CD4-positive, alpha-beta T cell treated with Interleukin-17A for 1 hour (primary cell): ENCODE measurements at places on chromosomes 6 and 20.
A peak's percentile ranks its signal among the peaks of the same experiment; 100 is the strongest.

DNA sequence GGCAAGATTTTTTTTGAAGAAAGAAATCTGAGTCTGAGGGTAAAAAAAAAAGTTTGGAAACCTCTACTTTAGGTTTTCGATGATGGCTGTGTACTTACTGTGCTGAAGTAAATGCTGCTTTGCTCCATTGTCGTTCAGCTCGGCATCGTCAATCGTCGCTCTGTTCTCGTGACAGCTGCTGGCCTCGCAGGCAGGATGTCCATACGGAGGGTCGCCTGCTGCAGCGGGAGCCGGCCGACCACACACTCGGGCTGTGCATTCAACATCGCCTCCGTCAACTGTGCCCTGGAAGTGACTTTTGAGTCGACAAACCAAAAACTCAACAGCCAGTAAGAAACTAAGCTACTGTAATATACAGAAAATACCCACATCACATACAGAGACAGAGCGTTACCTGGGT is 53.1 kb upstream of the SMOC2 start:
- DNase-seq: no peak

GRCh38 chr20:42915081-42915480 is 274.6 kb downstream of the PTPRT start:
- no peak for DNase-seq

DNA sequence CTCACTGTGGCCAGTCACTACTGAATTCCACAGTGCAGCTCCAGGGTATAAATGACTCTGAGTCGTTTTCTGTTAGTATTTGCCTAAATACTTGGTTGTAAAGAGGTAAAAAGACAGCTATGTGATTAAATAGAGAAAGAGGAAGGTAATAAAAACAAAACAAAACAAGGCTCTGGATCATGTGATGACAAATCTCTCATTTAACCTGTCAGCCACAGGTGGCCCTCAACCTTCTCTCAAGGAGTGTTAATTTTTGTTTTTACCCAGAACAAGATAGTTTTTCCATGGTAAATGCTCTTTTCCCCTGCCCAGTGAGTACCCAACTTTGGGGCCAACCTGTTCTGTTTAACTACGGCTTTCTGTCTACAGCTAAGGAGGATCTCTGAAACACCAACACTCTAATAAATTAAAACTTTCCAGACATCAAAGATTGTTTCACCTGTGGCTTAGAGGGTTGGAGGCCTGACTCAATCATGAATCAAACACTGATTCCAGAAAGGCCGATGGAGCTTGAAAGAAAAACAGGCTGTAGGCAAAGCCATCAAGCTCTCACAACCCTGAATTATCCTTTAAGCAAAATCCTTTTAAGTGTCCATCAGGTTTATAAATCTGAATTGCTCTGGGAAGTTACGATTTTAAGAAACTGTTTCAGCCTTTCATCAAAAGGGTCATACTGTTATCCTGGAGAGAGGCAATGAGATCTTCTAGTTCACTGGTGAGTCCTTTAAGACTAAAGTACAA is 81.5 kb upstream of the BCLAF1 start:
- no peak for DNase-seq

GRCh38 chr6:156880913-156881312 is 103.7 kb downstream of the ARID1B start:
- no peak for DNase-seq

DNA sequence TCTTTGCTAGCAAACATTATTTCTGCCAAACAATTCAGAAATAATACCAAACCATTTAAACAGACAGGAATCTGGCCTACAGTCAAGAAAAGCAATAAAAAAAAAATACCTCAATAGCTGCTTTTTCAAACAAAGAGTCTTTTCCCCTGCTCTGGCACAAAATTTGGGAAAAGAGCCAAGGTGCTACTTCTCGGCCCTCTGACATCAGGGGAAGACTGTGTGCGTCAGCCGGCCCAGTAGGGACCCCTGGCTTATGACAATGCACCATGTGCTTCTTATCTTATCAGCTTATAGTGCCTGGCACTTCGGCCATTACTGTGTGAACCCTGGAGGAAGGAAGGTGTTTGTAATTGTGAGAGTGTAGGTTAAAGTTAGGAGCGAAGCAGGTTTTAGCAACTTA is 89.4 kb downstream of the PDE10A start:
- DNase-seq: no peak

DNA sequence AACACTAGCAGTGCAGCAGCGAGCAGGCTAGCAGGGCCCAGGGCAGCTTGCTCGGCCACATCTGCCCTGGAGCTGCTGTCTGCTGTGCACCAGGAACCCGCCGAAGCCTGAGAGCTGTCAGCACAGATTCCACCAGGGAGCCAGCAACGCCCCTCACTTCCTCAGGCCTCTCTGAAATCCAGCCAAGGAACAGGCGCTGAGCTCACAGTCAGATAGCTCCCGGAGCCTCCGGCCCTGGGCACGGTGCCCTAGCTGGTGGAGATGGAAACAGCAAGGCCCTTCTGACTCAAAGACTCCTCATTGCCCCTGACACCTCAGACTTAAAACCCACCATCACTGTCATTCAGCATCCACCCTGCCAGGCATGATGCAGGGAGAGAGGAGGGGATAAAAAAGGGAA is 839.4 kb downstream of the MAFB start:
- DNase-seq: no peak

- no peak for DNase-seq
Measured at GRCh38 chr6:149889326-149889725, 8.6 kb downstream of the RAET1E start.

DNA sequence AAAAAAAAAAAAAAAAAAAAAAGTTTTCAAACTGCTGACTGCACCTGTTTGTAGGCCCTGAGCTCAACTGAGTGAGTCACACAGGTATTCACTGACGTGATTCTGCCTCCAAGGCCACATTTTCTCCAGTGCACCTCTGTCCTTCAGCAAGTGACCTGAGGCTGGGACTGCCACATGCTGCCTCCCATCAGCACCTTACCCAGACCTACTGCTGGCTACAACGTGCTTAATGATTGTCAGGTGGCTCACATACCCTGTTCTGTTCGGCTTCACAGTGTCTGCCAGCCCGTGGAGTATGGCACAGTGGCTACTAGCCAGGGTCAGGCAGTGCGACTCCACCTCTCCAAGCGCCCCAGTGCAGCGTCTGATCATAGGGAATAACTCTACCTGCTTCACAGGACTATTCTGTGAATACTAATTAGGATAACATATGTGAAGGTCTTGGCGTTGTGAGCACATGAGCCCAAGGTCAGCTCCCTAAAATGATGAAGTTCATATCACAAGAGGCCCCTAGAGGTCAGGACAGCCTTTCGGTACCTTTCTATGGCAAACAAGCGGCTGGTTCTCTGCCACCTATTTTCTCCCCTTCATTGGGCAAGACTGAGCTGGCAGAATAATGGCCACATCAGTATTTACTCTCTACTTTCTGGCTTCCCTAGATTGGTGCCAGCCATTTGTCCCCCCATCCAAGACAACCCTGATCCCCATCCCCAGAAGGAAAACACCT is 28.1 kb downstream of the RIPOR3 start:
- DNase-seq: no peak

GRCh38 chr6:129863664-129864063 is 2.5 kb upstream of the TMEM244 start:
- no peak for DNase-seq

GRCh38 chr6:28943223-28943556 is 19.4 kb upstream of the TRIM27 start:
- DNase-seq: no peak

GRCh38 chr6:53879608-53880007 is 84.8 kb downstream of the LRRC1 start:
- DNase-seq: no peak

GRCh38 chr6:73867411-73867810 is 171.4 kb downstream of the CD109 start:
- DNase-seq: no peak

DNA sequence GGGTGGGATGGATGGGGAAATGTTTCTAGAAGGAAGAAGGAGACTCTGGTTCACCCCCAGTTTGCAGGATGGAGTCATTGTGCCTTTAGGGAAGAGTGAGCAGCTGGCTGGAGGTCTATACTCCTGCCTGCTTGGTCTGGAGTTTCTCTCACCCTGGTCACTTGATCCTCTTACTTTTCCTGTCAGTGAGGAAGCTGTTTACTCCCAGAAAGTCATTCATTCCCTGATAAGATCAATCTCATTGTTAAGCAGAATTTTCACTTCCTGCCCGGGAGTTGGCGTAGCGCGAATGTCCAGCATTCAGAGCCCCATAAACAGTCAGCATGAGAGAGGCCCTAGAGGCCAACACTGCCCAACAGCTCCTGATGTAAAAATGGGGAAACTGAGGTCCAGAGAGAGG is 70.4 kb upstream of the SIRPA start:
- no peak for DNase-seq

DNA sequence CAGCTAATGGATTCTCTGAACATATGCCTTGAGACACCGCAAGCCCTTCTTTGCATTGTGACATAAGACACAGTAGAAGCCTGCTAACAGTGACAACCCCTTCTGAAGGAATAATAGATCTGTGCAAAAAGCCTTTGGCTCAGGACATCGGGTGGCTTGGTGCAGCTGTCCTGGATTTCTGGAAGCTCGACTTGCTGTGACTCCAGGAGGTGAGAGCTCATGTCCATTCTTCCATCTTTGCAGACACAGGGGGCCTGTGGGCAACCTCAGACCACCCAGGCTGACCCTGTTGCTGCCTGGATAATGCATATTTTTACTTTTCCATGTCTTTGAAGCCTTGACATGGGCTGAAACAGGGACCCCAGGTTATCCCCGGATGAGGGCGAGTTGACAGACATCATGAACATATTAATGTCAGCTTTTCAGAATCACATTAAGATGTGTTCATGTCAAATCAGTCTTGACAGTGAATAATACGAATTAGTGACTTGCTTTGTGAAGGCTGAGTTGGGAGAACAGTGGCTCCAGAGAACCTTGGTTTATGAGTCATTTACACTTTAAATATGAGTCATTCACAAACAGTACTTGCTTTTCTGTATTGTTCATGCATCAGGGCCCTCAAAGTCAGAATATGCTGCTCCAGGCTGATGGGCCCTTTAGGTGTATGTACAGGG is 66.8 kb upstream of the IYD start:
- DNase-seq: no peak

DNA sequence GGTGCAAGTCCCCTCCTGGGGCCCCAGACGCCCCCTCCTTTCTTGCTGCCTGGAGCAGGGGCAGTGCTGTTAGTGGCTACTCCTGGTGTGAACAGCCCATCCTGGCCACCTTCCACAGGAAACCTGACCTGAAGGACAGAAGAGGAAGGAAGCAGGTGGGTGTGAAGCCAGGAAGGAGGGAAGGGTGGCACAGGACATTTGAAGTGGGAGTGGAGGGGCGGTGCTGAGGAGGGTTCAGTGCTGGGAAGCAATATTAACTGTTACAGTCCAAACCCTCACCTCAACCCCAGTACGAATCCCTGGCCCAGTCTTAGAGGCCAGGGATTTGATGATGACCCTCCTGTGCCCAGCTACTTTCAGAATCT is 766 bp downstream of the PRICKLE4 start:
- no peak for DNase-seq

- DNase-seq: no peak
Measured at GRCh38 chr20:11447371-11448100, 470.2 kb upstream of the BTBD3 start.

DNA sequence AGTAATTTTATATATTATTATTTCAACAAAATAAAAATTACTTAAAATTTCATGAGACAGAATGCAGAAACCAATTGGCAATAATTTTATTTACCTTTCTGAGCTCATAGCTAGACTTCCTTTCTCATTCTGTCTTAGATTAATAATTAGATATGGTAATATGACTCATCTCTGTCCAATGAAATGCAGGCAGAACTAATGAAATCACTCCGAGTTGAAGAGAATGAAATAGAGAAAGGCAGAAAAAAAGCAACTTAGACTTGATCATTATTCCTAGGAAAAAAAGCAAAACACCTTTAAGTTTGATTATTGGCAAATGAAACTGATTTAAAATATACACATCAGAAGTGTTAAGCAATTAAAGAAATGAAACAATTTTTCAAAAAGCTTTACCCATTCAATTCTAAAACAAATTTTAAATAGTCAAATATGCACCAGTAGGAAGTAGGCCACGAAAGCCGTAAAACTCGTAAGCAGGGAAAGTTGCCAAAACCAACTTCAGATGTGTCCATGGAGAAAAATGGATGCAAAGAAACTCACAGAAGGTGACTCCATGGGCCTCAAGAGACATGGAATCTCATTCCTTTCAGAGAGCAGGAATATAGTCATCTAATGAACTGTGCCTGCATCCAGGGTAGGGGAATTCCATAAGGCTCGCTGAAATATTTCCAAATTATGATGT is 293.8 kb upstream of the RGS17 start:
- no peak for DNase-seq

GRCh38 chr20:24257171-24257570 is 212.3 kb upstream of the SYNDIG1 start:
- no peak for DNase-seq

GRCh38 chr20:51470907-51471411 is 71.6 kb downstream of the NFATC2 start:
- DNase-seq: no peak

DNA sequence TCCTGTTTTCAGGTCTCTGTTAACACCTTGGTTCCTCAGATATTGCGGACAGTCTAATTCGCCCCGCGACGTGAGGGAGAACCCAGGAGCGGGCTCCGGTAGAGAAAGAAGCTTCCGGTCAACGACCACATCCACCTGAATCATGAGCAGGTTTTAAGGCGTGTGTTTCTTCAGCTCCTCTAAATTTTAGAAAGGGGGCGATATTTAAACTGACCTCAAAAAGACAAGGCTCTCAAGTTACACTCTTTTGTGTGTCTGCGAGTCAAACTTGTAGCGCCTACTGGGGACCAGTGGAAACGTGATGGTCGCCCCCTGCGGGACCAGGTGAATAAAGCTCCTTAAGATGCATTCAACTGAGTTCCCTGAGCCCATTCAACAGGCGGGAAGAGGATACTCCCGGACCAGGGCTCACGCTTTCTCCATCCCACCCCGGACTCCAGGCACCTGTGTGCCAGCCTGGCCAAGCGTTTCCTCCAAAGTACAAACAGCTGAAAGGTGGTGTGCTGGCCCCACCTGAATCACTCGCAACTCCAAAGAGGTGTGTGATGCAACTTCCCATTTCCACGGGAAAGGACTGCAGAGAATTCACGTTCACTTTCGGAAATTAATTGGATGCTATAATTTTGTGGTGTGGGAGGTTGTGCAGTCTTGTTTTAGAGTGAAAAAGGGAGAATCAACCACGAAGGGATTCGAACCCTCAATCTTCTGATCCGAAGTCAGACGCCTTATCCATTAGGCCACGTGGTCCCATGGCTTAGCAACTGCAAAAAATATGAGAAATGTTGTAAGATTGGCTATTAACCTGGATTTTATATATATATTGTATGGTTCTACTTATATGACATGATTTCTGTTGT is 17.0 kb downstream of the GPX5 start:
- peak; percentile 69 for DNase-seq
